ENCODE measurements at places on chromosomes 5 and 9. TPM values are rescaled to one million over a fixed set of nuclear protein-coding genes. Genes with fewer than 3 reads are reported as not detected.

DNA sequence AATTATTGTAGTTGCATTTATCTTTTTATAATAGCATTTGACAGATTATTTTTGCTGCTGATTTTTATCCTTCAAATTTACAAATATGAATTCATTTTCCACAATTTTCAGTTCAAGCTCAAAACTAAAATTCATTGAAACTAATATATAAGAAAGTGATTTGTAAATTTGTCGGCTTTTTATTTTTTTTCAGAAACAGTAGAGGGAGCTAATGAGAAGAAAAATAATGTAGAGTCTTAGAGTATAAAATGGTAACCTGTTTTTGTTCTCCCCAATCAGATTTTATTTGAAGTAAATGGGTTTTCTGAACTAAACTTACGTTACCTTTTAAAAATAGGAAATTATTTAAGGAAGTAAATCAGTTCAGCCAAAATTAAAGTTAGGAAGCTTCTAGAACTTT lies 19.2 kb downstream of the PRRC1 start:
- no peak for DNase-seq

DNA sequence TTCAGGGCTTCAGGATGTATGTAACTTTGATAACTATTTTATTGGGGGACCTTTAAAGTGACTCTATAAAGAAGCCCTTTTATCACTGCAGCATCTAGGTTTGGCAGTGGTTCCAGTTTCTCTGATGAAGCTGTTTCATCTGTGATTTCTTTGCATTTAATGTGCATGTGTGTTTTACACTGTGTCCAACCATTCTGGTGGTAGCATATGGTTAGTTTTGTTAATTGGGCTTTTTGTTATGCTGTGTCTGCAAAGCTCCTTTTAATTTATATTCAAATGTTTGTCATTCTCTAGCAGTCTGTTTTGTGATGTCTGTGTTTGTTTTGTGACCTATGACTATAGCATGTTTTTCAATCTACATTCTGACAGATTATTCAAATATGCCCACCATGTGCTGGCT lies 294.8 kb downstream of the DNAH5 start:
- DNase-seq: no peak

- no peak for DNase-seq
Observed at GRCh38 chr5:109743041-109743531, 53.4 kb downstream of the MAN2A1 start.

GRCh38 chr5:82295144-82295543 lies 17.0 kb upstream of the RPS23 start:
- no peak for DNase-seq

- DNase-seq: no peak
Observed at GRCh38 chr9:134379831-134380365, 53.6 kb downstream of the RXRA start.

Gene EQTN
- total RNA-seq: not detected

DNA sequence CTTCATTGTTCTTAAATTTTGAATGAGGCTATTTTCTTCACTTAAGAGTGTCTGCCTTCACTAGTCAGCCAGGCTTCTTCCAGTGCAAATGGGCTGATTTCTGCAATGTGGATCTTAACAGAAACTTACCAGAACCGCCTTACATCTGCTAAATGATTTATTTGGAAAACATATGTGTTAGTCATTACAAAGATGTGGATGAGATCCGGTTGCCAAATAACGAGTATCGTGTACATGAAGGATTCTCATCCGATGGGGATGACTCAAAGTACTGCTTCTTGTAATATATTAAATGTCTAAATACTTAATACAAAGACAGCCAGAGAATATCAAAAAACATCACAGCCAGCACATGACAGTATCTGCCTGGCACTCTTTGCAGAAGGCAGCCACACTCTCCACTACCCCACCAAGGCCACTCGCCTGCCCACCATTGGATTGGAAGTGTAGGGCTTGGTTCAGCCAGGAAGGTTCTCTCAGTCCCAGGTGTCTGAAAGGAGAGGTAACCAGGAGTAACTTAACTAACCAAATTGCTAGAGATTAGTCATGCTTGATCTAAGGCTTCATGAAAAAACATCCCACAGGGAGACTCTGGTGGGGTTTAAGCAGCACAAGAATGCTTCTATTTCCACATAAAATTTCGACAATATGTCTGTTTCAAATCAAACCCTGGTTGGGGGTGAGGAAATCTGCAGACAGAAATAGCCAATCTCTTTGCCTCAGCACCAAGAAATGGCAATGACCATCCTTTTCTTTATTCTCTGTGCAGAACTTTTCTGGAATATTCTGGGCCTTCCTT lies 174.8 kb downstream of the GADD45G start:
- DNase-seq: no peak

Gene CCDC180
- total RNA-seq: 3.1 TPM
